ENCODE measurements at places on chromosomes 11 and 22. TPM values are rescaled to one million over a fixed set of nuclear protein-coding genes. Genes with fewer than 3 reads are reported as not detected.
A peak's percentile ranks its signal among the peaks of the same experiment; 100 is the strongest.

Gene CATSPERZ
- not detected for total RNA-seq

DNA sequence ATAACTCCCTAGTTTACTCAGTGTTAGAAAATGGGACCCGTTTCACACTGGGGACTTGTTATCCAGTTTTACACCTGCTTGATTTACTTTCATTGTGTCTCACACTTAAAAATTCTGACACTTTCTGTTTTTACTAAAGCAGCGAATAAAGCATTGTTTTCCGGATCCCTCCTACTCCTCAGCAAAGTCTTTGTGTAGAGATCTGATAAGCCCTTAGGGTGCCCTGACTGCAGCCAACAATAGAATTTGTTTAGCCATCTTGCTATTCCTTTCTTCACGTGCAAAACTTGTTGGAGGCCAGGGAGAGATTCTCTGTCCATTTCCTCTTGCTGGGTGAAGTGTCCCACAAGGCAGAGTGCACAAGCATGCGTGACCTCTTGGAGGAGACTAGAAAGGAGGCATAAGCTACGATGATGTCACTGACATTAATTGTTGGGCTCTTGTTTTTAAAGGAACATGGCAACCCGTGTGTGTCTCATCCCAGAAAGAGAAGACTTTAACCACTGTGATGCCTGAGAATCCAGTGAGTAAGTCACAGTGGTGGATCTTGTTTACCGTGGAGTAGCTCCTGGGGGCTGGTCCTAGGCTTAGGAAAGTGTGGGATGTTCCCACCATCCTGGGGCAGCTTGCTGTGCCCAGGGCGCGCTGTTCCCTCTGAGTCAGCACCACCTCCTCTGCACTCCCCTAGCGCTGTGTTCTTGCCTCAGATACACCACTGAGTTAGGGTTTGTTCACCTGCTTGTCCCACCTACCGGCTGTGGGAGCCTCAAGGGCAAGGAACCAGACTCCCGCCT lies 27.7 kb downstream of the MICAL2 start:
- H3K27ac ChIP-seq = peak overlapping the region; percentile 97
- H3K36me3 ChIP-seq = peaks cover 49% of the 10 kb centered on the region
- DNase-seq = peak; percentile 98
- no peak overlapping the region for H3K4me3 ChIP-seq
- H3K4me1 ChIP-seq = peaks cover 71% of the 10 kb centered on the region

Gene TMEM86A
- total RNA-seq = 4.0 TPM

Gene AQP11
- 0.48 TPM for total RNA-seq

DNA sequence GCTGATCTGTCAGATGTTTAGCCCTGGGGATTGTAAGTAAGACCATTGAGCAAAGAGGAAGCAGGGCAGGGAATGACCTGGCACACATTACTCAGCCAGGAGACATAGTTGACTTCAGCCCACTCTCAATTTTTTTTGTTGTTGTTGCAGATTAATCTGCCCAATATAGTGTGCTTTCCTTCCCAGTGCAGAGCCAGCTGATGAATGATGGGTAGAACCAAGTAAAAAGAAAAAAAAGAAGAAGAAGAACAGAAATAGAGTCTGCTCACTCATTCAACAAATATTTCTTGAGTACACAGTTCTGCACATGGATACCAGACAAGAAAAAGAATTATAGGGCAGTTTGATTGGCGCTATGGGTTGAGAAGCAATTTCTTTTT lies 292.7 kb downstream of the ETS1 start:
- no peaks in the 10 kb centered on the region for H3K27me3 ChIP-seq
- H3K4me1 ChIP-seq = peaks cover 16% of the 10 kb centered on the region
- H3K27ac ChIP-seq = no peak overlapping the region
- DNase-seq = peak; percentile 71

Gene TBC1D22A
- 24.2 TPM for total RNA-seq

Gene THRSP
- not detected for total RNA-seq

DNA sequence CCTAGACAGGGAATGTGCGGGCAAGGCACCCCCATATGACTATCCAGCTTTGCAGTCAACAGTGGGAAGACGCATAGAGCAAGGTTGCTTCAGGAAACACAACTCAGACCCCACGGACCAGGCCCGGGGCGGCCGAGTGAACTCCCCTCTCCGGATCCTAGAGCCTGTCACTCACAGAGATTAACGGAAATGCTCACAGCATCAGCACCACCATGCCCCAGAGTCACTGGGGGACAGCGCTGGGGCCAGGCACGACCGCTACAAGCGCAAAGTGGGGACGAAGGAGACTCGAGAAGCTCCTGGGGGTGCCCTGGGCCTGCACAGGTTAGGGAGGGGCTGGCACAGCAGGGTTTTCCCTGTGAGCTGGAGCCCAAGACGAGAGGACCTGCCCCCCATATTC lies 15.9 kb downstream of the MACROD1 start:
- no peak overlapping the region for H3K4me3 ChIP-seq
- H3K27ac ChIP-seq = no peak overlapping the region
- no peaks in the 10 kb centered on the region for H3K36me3 ChIP-seq
- H3K27me3 ChIP-seq = peaks cover 7% of the 10 kb centered on the region
- no peaks in the 10 kb centered on the region for H3K4me1 ChIP-seq
- DNase-seq = no peak

- H3K27ac ChIP-seq = no peak overlapping the region
- no peaks in the 10 kb centered on the region for H3K27me3 ChIP-seq
Observed at GRCh38 chr11:16526947-16527346, 170.6 kb upstream of the SOX6 start.

All from astrocyte (in vitro differentiated cells and primary cell).